NCI-H1417 (cell line): ENCODE measurements at places on chromosomes 13 and 19.
A peak's percentile ranks its signal among the peaks of the same experiment; 100 is the strongest.

DNA sequence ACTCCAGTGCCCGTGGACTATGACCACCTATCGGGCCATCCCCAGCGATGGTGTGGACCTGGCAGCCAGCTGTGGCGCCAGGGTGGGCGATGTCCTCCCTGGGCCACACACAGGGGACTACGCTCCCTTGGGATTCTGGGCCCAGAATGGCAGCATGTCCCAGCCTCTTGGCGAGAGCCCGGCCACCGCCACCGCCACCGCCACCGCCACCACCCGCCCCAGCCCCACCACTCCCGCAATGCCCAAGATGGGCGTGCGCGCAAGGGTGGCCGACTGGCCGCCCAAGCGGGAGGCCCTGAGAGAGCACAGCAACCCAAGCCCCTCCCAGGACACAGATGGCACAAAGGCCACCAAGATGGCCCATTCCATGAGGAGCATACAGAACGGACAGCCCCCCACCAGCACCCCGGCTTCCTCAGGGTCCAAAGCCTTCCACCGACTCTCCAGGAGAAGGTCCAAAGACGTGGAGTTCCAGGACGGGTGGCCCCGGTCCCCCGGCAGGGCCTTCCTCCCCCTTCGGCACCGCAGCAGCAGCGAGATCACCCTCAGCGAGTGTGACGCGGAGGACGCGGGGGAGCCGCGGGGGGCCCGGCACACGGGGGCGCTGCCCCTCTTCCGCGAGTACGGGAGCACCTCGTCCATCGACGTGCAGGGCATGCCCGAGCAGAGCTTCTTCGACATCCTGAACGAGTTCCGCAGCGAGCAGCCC lies 142.3 kb downstream of the DPF1 start:
- no peak for DNase-seq

DNA sequence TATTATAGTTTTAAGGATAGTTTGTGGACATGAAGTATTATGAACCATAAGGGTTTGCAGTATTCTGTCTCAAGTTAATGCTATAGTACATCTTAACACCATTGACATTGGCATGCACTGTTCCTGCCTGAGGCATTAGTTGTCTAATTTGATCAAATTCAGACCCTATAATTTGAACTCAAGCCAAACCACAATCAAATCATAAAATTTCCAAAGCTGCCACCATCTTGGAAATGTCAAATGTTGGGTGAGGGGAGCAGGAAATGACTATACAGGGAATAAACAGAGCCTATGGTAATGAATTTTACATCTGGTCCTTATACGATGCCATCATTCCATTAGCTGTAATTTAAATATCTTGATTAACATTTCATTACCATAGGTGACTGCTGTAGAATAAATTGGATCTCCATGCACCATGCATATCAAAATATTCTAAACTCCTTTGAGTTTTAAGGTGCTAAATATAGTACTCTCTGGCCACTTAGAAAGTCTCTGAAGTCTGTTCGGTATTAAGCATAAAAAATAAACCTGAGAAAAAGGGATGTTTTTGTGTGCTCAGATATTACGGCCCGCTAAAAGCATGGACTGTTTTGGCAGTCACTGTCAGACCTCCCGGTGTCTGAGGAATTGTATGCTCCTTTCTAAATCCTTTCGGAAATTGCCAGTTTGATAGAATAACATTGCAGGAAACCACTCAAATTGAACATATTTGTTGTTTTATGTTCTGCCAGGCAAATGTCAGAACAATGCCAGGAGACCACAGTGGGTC lies 257.7 kb downstream of the SPRY2 start:
- DNase-seq, result no peak

- DNase-seq, result no peak
These were observed 161.6 kb downstream of the ZIC5 start for GRCh38 chr13:99809926-99810325.

- no peak for DNase-seq
These were observed 12.8 kb upstream of the SCN1B start for GRCh38 chr19:35017507-35017906.

- no peak for DNase-seq
These were observed 34.3 kb downstream of the RYR1 start for GRCh38 chr19:38467541-38468525.

GRCh38 chr13:78247362-78247761 lies 328.7 kb upstream of the EDNRB start:
- peak; percentile 59 for DNase-seq

GRCh38 chr13:109012115-109012514 lies 382.7 kb downstream of the MYO16 start:
- DNase-seq, result no peak

DNA sequence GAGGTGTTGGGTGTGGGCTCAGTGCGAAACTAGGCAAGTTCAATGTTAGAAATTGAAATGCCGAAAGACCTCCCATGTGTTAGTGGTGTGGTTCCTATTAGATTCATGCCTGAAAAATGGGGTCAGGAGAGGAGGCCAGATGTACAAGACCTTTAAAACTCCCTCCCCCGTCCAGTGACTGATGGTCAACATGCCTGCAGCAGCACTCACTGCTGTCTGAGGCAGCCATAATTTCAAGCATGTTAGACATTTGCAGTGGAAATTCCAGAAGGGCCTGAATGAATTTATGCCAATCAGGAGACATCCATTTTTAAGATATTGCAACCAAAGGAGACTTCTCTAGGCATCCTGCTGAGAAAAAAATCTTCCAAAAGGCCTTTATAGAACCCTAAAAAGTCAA lies 426.9 kb upstream of the NBEA start:
- DNase-seq, result no peak

DNA sequence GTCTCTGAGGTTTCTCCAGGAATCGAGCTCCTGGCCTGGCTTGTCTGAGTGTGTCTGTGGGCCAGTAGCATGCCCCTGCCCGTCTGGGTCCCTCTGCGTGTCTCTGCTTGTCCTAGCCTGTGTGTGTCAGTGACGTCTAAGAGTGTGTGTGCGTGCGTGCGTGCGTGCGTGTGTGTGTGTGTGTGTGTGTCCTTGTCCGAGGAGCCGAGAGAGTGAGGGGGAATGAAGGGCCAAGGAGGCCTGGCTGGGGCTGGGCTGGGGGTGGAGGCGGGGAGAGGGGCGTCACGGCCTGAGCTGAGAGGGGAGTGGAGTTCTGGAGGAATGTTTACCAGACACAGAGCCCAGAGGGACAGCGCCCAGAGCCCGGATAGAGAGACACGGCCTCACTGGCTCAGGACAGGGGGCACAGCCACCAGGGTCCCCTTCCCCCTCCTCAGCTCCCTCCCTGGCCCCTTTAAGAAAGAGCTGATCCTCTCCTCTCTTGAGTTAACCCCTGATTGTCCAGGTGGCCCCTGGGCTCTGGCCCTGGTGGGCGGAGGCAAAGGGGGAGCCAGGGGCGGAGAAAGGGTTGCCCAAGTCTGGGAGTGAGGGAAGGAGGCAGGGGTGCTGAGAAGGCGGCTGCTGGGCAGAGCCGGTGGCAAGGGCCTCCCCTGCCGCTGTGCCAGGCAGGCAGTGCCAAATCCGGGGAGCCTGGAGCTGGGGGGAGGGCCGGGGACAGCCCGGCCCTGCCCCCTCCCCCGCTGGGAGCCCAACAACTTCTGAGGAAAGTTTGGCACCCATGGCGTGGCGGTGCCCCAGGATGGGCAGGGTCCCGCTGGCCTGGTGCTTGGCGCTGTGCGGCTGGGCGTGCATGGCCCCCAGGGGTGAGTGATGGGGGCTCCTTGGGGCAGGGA lies at the start of gene AXL:
Gene AXL (plus strand): TSS at position 609 of the 893 bp plus-strand sequence. CDS start 170 bp downstream, at position 779.
- DNase-seq, result no peak

DNA sequence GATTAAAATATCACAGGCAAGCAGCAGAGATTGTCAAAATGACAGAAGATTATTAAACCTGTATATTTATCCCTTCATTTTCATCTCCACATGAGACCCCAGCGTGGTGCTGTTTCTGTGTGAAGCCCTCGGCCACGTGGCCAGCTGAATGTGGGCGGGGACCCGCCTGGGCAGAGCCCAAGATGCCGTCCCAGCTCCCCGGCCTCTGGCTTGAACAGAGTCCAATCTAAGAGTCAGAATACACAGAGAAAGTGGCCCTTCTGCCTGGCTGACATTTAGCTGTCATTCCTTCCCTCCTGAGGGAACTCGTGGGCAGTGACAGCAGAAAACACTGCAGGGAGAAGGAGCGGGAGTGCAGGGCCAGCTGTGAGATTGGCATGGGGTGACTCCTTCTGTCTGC lies 34.9 kb upstream of the UQCRFS1 start:
- peak; percentile 9 for DNase-seq

DNA sequence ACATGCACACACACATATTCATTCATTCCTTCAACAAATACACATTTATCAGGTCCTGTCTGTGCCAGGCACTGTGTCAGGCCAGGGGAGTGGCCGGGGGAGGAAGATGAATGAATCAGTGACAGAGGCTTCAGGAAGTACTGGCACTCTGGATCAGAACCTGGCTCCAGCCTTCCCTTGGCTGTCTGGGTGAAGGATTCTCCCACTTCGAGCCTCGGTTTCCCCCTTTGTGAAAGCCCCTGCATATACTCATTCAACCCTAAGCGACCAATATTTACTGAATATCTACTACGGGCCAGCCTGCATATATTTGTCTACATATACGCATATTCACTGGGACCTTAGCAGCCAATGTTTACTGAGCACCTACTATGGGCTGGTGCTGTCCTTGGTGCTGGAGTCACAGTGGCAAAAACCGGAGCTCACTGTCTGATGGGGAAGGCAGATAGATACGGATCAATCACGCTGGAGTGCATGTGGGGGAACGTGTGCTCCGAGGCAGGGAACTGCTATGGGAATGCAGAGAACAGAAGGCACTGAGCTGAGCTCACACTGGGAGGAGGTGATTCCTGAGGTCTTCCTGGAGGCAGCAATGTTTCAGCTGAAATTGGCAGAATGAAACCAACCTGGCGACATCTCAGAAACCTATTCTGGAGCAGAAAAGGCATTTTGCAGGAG lies 636 bp upstream of the ZNF579 start:
- DNase-seq, result no peak

- DNase-seq, result no peak
These were observed 7.2 kb downstream of the MAP3K10 start for GRCh38 chr19:40198272-40198990.

DNA sequence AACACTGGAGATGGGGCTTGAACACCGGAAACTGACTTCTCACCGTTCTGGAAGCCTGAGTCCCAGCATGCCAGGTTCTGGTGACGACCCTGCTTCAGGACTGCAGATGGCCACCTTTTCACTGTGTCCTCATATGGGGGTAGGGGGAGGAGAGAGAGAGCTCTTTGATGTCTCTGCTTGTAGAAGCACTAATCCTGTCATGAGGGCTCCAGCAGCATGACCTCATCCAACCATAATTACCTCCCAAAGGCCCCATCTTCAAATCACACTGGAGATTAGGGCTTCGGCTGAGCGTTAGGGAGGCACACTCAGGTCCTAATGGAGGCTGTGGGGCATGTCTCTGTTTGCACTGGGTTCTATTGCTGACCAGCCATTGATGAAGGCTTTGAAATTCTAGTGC lies 255.3 kb downstream of the TEX29 start:
- no peak for DNase-seq

DNA sequence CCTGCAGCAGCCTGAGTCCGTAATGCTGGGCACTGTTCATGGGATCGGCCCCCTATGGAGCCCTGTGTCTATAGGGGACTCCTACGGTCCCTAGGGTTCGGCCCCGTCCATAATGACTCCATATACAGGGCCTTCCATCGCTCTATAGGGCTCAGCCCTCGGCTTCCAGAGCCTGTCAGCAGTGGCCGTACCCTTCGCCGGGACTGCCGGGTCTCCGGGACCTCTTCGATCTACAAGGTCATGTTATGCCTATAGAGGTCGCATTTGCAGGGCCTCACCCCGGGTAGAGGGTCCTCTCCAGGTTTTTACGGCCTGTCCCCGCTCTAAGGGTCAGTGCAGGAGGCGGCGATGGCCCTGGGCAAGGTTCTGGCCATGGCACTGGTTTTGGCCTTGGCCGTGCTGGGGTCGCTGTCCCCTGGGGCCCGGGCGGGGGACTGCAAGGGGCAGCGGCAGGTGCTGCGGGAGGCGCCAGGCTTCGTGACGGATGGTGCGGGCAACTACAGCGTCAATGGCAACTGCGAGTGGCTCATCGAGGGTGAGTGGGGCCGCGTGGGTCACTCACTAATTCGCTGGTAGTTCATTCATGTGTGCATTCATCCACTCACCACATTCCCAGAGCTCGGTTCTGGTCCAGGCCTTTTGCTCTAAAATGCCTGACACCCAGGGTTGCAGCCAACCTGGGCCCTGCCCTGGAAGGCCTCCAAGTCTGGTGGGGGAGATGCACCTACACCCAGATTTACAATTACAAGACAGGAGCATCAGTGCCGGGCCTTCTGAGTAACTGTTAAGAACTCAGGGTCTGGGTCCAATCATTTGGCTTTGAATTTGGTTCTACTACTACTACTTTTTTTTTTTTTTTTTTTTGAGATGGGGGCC lies 699 bp downstream of the MEGF8 start:
- no peak for DNase-seq

- no peak for DNase-seq
These were observed 13.6 kb upstream of the STRN4 start for GRCh38 chr19:46759817-46760333.
